Stimulated activated effector memory CD8-positive, alpha-beta T cell treated with anti-CD3 and anti-CD28 coated beads, Interleukin-12 subunit alpha, Interleukin-12 subunit beta, amount 100 ng/mL, for 72 hours (primary cell): ENCODE measurements at places on chromosomes 4 and X.

DNA sequence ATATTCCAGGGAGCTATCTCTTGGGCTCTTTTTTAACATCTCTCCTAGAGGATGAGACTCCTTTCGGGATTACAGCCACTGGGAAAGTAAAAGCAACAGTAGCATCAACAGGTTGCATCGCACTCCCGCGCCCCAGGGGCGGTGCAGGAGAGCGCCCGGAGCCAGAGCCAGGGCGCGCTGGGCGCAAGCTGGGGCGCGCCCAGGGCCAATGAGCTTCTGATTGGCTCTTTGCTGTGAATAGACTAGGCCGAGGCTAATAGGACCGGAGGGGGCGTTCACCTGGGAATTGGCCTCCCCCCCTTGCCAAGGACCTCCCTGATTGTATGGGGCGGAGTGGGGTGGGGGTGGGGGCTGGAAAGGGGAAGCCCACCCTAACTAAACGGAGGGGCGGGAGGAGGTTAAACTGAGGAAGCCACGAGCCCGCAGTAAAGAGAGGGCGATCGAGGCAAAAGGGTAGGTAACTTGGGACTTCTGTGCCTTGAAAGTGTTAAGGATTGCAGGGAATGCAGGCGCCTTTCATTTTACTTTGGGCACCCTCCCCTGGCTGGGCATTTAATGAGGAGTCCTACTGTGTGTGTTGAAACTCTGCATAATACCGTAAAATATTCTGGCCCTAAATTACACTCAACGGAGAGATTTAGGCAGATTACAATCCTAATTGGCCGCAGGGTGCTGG lies 1.1 kb upstream of the ATOH1 start:
- no peak for DNase-seq

- no peak for DNase-seq
These were observed 200.6 kb downstream of the RAPGEF2 start for GRCh38 chr4:159303435-159303834.

DNA sequence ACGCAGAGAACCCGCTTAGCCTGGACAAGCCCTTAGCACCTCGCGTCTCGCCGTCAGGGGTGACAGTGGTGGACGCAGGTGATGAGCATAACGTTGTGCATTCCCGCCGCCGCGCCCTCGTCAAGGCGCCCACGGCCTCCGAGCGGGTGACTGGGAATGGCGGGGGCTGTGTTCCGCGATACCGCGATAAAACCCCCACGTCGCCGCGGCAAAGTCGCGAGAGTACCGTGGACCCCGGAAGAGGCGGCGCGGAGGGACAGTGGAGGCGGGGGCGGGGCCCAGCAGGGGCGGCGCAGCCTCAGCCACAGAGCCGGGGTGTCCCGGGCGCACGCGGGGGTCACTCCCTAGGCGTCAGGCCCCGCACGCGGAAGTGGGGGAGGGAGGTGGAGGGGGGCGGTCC lies 53.8 kb downstream of the ZFYVE28 start:
- peak; percentile 38 for DNase-seq

DNA sequence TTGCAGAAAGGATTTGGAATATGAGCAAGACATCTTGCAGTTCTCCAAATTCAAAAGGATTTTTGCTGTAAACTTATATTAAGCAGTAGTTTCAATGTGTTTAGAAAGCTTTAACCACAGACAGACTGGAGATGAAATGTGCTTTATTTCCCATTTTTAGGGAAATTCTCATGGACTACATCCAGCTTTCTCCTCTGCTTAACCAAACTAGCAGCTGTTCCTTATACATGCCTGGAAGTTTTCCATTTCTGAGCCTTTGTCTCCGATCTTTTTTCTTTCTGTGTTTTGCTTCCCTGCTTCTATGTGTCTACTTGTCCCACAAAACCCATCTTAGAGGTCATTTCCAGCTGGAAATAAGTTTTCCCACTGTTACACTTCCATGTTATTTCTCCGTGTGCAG lies 41.6 kb downstream of the TMA16 start:
- no peak for DNase-seq

DNA sequence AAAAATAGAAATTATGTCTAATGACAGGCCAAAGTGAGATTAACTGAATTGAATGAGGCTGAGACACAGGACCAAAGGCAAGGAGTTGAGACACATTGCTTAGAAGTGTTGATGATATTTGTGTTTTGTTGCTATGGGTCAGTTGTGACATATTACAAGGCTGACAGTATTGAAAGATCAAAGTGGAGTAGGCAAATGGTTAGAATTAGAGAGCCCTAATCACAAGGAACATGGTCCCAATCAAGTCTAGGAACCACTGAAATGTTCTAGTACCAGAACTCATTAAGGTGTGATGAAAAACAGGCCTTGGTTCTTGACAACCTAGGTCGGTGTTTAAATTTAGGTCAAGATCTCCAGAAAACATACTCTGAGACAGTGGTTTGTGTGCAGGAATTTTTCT lies 896.3 kb upstream of the HS3ST1 start:
- DNase-seq: no peak

DNA sequence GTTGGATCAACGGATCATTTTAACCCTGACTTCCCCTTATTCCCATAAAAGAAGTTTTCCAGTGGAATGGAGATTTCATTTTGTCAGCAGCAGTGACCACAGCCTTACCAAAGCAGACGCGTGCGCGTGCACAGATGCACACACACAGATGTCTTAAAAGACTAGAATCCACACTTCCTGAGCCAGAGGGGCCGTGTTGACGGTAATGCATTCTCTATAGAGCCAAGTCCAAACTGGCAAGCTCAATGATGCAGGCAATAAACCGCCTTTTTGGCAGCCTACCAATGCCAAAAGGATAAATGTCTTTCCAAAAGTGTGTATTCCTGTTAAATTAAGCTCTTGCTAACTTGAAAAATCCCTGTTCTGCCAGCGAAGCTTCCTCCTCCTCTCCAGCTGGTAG lies 18.8 kb upstream of the CLDN34 start:
- no peak for DNase-seq

DNA sequence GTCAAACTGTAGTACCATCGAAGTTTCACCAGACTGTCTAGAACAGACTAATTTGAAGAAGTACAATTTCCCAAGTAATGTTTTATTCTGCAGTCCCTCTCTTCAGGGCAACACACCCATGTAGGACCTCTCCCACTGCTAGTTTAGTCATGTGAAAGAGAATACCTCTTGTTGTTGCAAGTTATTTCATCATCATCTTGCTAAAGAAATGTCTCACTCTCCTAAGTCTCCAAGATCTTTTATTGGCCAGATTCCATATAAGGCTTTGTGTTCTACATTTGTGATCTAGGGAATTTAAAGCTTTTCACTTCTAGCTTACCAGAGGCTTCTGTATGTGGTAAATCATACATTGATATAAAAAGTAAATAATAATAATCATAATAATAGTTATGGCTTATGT lies 745.3 kb upstream of the MAGEB2 start:
- no peak for DNase-seq

- DNase-seq: no peak
These were observed 110.1 kb downstream of the GBA3 start for GRCh38 chr4:22802876-22803275.

DNA sequence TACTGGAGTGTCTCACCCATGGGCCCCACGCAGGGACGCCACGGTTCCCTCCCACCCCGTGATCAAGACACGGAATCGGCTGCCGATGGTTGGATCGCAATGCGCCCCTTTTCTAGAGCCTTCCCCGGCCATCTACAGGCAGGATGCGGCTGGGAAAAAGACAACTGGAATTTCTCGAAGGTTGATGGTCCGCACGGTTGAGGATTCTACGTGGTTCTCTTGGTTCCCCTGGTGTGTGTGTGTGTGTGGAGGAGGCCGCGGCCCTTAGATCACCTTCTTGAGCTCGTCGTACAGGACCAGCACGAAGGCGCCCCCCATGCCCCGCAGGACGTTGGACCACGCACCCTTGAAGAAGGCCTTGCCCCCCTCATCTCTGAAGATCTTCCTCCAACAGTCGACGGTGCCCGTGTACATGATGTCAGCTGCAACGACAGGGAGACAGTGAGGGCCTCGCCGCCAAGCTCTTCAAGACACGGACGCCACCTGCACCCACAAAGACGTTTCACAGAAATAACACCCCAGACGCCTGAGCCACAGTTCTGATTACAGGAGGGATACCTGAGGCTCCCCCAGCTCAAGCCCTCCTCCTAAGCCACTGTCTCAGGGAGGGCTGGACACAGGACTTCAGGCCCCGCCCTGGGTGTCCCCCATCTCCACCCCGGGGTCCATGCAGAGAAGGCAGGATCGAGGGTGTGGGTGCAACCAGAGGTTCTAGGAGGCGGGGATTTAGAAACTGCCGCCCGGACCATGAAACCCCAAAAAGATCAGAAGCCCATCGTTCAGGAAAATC lies 5.4 kb downstream of the SLC25A6 start:
- peak; percentile 50 for DNase-seq

DNA sequence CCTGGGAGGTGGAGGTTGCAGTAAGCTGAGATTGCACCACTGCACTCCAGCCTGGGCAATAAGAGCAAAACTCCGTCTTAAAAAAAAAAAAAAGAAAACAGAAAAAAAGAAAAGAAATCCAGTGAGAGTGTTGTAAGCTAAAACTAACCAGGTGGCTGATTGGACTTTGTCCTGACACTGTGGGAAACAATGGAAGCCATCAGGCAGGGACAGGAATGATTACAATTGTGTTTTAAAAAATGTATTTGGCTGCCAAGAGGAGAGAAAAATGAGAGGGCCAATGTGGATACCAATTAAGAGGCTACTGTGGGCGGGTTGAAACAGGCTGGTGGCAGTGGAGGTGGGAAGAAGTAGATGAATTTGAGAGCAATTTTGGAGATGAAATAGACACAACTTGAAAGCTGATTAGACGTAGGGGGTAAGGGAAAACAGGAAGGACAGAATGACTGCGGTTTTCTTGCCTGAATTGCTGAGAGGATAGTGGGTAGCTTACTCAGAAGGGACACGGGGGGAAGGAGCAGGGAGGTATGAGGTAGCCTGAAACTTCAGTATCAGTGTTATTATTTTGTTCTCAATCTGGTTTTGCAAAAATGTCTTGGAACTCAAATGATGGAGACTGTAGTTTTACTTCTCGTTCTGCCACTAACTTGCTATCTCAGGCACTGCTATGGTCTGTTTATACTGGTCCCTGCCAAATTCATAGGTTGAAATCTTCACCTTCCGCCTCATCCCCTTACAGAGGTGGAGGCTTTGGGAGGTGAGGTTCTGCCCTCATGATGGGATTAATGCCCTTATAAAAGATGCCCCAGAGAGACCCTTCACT lies 45.6 kb upstream of the CHRNA9 start:
- DNase-seq: no peak

DNA sequence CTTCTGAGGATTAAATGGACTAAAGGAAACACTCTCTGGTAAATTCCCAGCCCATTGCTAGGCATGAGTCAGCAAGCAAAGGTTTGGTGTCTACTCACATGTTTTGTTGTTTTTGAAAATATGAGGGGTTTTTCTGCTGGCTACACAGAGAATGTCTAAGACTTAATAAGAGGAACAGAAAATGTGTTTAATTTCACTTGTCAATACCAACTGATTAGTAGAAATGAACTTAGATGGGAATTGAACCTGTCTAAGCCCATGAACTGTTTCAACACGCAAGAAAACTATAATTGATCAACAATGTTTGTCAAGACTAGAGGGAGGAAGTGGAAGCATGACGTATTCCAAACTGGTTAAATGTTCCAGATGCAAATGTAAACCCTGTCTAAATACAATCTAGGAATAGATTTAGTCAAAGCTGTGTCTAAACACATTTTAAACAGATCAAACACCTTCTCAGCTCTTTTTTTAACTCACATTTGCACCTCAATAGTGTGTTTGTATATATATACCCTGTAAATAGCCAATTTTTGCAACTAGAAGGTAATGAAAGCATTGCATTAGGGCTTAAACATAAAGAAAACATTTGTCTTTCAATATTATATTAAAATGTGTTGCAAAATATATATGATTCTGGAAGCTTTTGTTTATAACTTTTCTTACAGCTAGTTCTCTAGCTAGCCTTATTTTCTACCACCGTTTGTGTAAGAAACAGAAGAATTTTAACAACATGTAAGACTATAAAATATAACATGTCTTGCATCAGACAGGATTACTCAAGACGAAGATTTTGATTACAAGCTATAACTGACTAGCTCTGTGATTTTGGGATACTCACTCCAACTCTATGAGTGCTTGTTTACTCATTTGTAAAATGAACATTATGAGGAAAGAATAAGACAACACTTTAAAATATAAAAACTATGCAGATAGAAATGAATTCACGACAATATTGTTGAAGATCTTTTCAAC lies 607.8 kb downstream of the FSTL5 start:
- DNase-seq: no peak

GRCh38 chr4:173288296-173288695 lies 45.9 kb downstream of the HMGB2 start:
- peak; percentile 84 for DNase-seq

DNA sequence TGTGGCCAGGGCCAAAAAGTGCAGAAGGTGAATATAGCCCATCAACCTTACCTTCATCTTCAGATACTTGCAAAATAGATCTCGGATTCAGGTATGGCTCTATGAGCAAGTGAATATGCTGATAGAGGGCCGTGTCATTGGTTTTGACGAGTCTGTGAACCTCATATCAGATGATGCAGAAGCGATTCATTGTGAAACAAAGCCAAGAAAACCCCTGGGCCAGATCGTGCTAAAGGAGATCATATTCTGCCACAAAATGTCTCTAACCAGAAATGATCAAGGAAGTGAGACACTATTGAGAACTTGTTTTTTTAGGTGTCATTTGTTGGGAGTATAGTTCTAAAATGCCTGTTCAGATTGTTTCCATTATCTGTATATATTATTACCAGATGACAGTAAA lies 48.3 kb downstream of the PDK3 start:
- peak; percentile 55 for DNase-seq

- no peak for DNase-seq
These were observed 154.6 kb downstream of the AFAP1 start for GRCh38 chr4:7785017-7785416.

- DNase-seq: no peak
These were observed 248.0 kb downstream of the SPATA18 start for GRCh38 chr4:52299120-52299519.

- DNase-seq: no peak
These were observed 710 bp downstream of the CLDN24 start for GRCh38 chr4:183321516-183321915.
